ENCODE measurements at places on chromosomes 6 and 20. TPM values are rescaled to one million over a fixed set of nuclear protein-coding genes. Genes with fewer than 3 reads are reported as not detected.

Gene PBOV1
- total RNA-seq: not detected

Gene ADTRP
- 0.92 TPM for total RNA-seq

Gene ZSCAN16
- total RNA-seq: 3.8 TPM

Gene ZBTB46
- total RNA-seq: 0.73 TPM

Gene SLPI
- total RNA-seq: 10.9 TPM

Gene SYS1
- total RNA-seq: 26.8 TPM

Gene ELOVL4
- total RNA-seq: 1.7 TPM

Gene DSP
- total RNA-seq: 33.0 TPM

Gene NANP
- 7.5 TPM for total RNA-seq

Gene F13A1
- not detected for total RNA-seq

Gene IRAK1BP1
- 0.84 TPM for total RNA-seq

Gene NFATC2
- total RNA-seq: 8.5 TPM

Gene HLA-DQB1
- not detected for total RNA-seq

Gene TNNC2
- total RNA-seq: 0.26 TPM
